Stimulated activated CD4-positive, alpha-beta T cell treated with anti-CD3 and anti-CD28 coated beads, Interleukin-12 subunit alpha, Interleukin-12 subunit beta, amount 100 ng/mL, for 24 hours (primary cell): ENCODE measurements at places on chromosomes 11 and 22.

DNA sequence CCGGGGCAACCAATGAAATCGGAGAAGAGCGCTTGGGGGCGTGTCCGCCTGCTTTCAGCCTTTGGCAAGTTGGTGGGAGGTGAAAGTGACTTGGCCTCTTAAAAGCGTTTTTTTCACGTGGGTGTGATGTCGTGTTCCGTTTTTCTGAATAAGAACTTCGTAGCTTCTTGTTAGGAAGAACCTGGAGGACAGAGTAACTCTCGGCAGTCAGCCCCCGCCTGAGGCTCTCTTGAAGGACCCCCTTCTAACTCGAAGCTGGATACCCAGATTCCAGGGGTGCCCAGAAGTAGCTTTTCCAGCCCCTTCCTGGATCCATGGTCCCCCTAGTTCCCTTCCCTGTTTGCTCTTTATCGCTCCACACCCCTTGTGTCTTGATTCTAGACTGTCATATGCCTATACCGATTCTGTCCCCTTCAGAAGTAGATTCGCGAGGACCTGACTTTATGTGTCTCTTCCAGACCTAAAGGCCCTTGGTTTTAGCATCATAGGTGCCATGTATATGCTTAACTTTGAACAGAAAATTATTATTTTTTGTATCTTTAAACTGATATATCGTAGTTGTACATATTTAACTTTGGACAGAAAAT, 915 bp upstream of the OSBP start:
- no peak for DNase-seq

GRCh38 chr11:120203626-120204025, 7.2 kb upstream of the OAF start:
- DNase-seq = no peak

- DNase-seq = no peak
Observed at GRCh38 chr11:113372309-113372708, 15.3 kb upstream of the ANKK1 start.

DNA sequence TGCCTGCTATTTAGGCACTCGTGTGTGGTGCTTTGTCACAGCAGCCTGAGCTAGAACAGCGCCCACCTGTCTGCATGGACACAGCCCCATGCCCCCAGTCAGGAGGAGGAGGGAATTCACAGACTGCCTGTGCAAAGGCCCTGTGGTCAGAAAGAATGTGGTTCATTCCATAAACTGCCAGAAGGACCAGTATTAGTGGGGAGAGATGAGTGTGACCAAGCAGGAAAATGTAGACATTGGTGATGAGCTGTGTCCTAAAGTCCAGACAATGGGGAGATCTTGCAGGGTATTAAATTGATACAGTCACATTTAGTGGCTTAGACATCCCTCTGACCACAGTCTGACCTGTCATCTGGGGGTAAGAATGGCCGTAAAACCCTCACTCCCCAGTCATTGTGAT, 83.7 kb upstream of the LINC01488 start:
- DNase-seq = no peak

- DNase-seq = no peak
Observed at GRCh38 chr22:39423976-39424375, 24.4 kb downstream of the TAB1 start.
